ENCODE measurements at places on chromosomes 4 and X. TPM values are rescaled to one million over a fixed set of nuclear protein-coding genes. Genes with fewer than 3 reads are reported as not detected.
A peak's percentile ranks its signal among the peaks of the same experiment; 100 is the strongest.

DNA sequence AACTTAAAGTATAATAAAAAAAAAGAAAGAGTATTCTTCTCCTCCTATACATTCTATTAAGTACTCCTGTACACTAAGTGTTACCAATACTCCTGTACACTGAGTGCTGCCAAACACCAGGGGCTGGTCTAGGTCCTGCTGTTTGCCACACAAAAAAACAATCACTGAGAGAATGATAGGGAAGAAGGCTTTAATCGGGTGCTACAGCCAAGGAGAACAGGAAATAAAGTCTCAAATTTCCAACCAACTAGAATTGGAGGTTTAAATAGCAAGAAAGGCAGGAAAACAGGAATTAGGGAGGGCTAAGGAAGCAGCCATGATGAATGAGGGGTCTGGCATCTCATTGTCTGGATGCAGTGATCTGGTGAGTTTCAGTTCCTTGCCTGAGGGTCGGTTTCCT lies 239.8 kb downstream of the ZNF674 start:
- H3K4me1 ChIP-seq, result no peaks in the 10 kb centered on the region
- no peak overlapping the region for H3K27ac ChIP-seq
- H3K27me3 ChIP-seq, result no peaks in the 10 kb centered on the region
- DNase-seq, result no peak
- no peaks in the 10 kb centered on the region for H3K36me3 ChIP-seq

- H3K4me1 ChIP-seq, result no peaks in the 10 kb centered on the region
- H3K27me3 ChIP-seq, result no peaks in the 10 kb centered on the region
- H3K36me3 ChIP-seq, result no peaks in the 10 kb centered on the region
- H3K27ac ChIP-seq, result no peak overlapping the region
- DNase-seq, result no peak
- no peak overlapping the region for H3K4me3 ChIP-seq
These were observed 150.5 kb upstream of the SPRY1 start for GRCh38 chr4:123246085-123246484.

- no peaks in the 10 kb centered on the region for H3K4me1 ChIP-seq
- H3K36me3 ChIP-seq, result no peaks in the 10 kb centered on the region
- no peak for DNase-seq
These were observed 218.7 kb upstream of the NDST4 start for GRCh38 chr4:115332078-115332477.

LONRF3 gene
- total RNA-seq, result 50.5 TPM

DNA sequence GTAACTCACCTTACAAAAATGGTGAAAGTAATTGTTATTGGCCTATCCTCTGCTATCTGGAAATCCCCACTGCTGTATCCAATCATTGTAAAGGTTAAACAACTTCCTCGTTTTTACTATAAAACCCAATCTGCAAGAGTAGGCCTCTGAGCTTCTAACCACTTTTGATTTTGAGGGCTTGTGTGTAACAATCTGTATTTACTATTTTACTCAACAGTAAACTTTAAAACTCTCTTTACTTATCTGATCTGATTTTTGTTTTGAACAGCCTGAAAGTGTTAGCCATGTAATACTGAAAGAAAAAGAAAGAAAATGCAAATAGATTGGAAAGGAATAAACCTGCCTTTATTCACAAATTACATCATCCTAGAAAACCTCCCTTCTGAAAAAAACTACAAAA lies 63.1 kb downstream of the SLC10A7 start:
- H3K4me3 ChIP-seq, result no peak overlapping the region
- H3K27me3 ChIP-seq, result no peaks in the 10 kb centered on the region
- H3K4me1 ChIP-seq, result no peaks in the 10 kb centered on the region
- no peak for DNase-seq
- no peaks in the 10 kb centered on the region for H3K36me3 ChIP-seq

HPGD gene
- 2.9 TPM for total RNA-seq

DNA sequence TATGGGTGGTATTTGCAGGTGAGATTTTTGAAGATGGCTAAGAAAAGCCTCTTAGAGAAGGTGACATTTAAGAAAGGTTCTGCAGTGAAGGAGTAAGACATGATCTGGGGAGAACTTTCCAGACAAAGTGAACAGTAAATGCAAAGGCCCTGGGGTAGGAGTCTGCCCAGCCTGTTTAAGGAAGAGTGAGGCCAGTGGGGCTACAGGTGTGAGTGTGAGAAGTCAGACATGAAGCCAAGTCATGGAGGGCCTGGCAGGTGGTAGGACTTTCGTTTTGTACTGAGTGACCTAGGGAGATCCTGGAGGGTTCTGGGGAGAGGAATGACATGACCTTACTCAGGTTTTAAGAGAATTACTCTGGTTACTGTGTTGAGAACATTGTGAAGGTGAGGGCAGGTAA lies 21.5 kb downstream of the COQ2 start:
- H3K27me3 ChIP-seq, result no peaks in the 10 kb centered on the region
- peaks cover 5% of the 10 kb centered on the region for H3K4me1 ChIP-seq
- H3K27ac ChIP-seq, result no peak overlapping the region
- no peaks in the 10 kb centered on the region for H3K36me3 ChIP-seq
- H3K4me3 ChIP-seq, result no peak overlapping the region
- no peak for DNase-seq

MGAT4D gene
- total RNA-seq, result not detected

GRCh38 chr4:117777721-117778120 lies 256.6 kb upstream of the NDST3 start:
- H3K36me3 ChIP-seq, result no peaks in the 10 kb centered on the region
- H3K4me3 ChIP-seq, result no peak overlapping the region
- H3K27ac ChIP-seq, result no peak overlapping the region
- no peaks in the 10 kb centered on the region for H3K27me3 ChIP-seq

DNA sequence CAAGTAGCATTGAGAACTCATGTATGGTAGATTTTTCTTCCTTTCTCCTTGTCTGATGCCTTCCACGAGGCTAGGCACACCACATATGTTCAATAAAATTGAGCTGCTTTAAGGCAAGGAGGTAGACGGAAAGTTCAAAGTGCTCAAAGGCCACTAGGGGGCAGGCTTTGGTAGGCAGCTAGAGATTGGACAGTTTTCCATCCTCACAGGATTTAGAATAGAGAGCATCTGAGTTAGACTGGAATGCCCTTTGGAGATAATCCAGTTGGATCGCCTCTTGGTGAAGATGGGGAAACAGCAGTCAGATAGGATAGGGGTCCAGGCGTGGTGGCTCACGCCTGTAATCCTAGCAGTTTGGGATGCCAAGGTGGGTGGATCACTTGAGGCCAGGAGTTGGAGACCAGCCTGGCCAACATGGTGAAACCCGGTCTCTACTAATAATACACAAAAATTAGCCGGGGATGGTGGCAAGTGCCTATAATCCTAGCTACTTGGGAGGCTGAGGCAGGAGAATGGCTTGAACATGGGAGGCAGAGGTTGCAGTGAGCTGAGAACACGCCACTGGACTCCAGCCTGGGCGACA lies 30.4 kb downstream of the ELF4 start:
- H3K4me1 ChIP-seq, result peaks cover 11% of the 10 kb centered on the region
- peak; percentile 54 for DNase-seq
- no peaks in the 10 kb centered on the region for H3K36me3 ChIP-seq
- H3K27ac ChIP-seq, result no peak overlapping the region

IRS4 gene
- 9.0 TPM for total RNA-seq

DNA sequence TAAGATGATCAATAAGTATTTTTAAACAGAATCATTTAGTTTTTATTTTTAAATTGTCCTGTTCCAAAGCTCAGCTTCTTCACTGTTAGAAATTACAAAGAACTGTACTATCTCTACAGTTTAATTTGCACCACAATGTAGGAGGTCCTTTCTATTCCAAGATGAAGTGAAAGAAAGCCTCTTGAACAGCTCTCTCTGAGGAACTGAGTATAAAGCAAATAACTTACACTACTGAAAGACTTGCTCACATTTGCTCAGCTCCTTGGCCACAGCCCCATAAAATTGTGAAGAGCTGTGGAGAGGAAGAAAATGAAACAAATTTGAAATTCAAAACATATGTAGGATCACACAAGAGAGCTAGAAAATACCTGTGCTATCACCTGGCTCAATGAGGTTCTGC lies 68.6 kb downstream of the ENPEP start:
- H3K27me3 ChIP-seq, result no peaks in the 10 kb centered on the region
- H3K4me3 ChIP-seq, result no peak overlapping the region
- no peak overlapping the region for H3K27ac ChIP-seq
- no peaks in the 10 kb centered on the region for H3K36me3 ChIP-seq
- no peak for DNase-seq

Measured in thyroid gland (tissue), 4 donors.